HS-27A (cell line): ENCODE measurements at places on chromosomes 7 and 10.

DNA sequence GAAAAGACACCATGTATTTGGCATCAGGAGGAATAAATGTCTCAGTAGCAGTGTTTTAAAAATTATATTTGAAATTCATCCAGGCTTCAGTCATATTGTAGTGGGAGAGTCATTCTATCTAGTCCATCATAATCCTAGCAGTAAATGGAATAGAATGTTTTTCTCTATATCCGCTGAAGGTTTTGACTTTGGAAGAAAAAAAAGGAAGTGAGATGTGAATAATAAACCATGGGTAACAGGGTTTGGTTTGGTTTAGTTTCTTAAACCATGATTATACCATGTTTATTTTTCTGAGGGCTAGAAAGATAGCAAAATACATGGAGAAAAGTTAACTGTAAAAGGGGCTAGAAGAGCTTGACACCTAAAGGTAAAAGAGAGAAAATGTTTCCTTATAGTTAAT, 16.4 kb upstream of the BPGM start:
- no peak for DNase-seq

- no peak for DNase-seq
Measured at GRCh38 chr10:75606203-75606779, 174.9 kb downstream of the LRMDA start.

- no peak for DNase-seq
Measured at GRCh38 chr7:106772655-106773108, 92.4 kb upstream of the PIK3CG start.

GRCh38 chr10:11045995-11046775, 28.5 kb downstream of the CELF2 start:
- no peak for DNase-seq

DNA sequence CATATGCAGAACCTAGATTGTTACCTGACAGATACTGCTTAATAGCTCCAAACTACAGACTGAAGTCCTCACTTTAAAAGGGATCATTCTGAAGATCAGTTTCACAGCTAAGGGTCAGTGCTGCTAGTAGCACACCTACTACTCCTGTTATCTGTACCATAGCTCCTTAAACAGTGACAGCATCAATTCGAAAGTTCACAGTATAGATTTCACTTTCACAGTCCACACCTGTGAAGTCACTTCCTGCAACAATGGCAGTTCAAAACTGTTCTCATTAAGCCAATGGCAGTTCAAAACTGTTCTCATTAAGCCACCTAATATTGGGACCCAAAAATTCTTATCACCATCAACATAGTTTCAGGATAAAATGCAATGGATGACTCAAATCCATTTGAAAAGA, 10.7 kb upstream of the FHIP2A start:
- no peak for DNase-seq

DNA sequence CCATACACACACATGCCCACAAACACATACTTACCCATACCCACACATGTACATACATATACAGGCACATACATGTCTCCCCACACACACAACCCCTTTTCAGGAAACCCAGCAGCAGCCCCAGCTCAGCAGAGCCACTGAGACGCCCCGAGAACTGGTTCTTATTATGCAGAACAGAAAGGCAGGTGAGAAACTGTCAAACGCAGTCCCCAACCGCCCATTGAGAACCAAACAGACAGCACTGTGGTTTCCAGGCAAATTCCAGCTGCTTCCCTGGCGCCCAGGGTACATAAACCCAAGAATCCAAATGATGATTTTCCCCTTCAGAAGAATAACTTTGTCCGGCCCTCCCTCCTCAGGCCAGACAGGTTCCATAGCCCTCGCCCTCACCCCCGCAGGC, 366.6 kb upstream of the ZMIZ1 start:
- DNase-seq = no peak

DNA sequence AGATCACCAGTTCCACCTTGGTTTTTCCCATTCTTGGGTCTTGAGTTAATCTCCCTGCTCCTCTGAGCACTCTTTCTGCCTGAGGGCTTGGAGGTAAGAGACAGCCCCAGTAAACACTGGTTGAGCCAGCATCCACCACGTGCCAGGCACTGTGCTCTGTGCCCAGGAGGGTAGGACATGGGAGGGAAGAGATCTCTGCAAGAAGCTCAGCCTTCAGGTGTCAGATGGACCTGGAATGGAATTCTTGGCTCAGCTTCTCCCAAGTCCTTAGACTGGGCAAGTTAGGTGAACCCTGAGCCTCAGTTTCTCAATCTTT, 2.5 kb downstream of the ZYX start:
- DNase-seq = no peak

DNA sequence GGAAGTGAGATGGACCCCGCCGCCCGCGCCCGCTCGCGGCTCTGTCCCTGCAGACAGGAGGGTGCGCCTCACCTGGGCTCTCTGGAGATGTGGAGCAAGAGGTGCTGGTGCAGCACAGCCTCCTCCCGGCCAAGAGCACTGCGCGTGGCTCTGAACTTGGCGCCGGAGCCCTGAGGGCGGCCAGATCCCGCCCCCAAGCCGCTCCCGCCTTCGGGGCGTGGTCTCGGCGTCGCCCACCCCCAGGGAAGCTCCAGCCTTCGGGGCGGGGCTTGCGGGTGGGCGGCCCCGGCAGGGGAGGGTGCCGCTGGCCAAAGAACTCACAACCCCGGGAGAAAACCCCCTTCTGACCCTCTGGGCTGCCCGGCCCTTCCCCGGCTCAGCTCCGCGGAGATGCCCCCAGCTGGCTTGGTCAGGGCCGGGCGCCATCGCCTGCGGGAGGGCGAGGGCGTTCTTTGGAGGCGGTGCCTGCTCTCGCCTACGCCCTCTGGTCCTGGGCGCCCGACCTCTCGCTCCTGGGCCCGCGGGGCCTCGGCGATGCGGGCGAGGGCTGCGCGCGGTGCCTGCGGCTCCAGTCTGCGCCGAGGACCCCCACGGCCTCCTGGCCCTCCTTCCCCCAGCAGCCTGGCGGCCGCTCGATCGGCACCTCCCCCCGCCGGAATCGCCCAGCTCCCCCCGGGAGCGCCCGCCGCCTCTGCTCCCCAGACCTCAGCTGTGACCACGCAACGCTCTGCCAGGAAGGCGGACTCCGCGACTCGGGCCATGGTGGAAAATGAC, at the start of gene ZNF488:
ZNF488 (minus strand) TSS at position 146 of the 774 bp plus-strand sequence. CDS start 15,464 bp downstream, outside the sequence.
- no peak for DNase-seq

DNA sequence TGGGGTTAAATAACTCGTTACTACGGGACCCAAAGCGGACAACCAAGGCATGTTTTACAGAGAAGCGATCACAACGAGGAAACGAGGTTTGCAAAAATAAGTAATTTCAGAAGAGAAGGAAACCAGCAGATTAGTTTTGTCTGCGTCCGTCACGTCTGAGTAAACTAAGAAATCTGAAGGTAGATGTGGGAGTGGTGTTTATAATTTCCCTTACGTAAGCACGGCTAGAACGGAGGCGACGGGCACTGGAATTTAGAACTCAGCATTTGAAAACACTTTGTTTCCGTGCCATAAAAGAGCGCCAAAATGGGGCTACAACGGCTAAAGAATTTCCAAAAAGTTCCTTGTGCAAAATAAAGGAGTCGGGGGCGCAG, 718 bp upstream of the UMAD1 start:
- DNase-seq = peak; percentile 23

DNA sequence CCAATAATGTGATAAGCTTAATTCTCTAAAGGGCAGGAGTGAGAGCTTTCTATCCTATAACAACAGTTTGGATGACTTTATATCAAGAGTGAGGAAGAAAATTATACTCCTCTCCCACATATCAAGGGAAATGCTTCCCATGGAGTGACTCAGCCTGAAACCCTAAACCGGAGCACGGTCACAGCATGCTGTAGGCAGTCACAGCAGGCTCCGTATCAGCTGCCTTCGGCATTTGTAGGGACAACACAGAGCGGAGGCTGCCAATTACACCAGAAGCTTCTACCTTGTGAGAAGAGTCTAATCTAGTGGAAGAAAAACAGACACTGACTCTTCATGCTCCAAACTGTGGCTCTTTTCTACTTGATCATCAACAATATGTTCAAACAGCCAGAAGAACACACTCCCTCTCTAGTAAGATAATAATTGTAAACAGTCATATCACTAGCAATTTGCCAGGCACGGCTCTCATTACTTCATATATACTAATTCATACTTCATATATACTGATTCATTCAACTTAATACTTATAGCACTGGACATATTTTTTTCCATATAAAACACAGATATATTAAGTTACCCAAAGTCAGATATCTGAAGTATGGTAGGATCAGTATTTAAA, 65.9 kb downstream of the DGKB start:
- no peak for DNase-seq

GRCh38 chr7:128891110-128891941, 19.2 kb downstream of the KCP start:
- DNase-seq = no peak

GRCh38 chr10:43074409-43074808, 2.5 kb upstream of the RET start:
- DNase-seq = no peak
